CD4-positive, alpha-beta T cell treated with Interleukin-6 at 100 ng/mL for 8 hours (primary cell): ENCODE measurements at places on chromosomes 3 and 15.
A peak's percentile ranks its signal among the peaks of the same experiment; 100 is the strongest.

- no peak for DNase-seq
These were observed 573.3 kb downstream of the EPHB1 start for GRCh38 chr3:135368316-135368715.

- DNase-seq = no peak
These were observed at the start of gene APOD for GRCh38 chr3:195583831-195584542. Gene APOD, minus strand, starts transcription at chr3:195583940. Its CDS starts 4,479 bp downstream, at chr3:195579461.

GRCh38 chr3:127673191-127674100 is 694 bp downstream of the ABTB1 start:
- DNase-seq = peak; percentile 48

GRCh38 chr3:37554364-37554763 is 307.3 kb upstream of the CTDSPL start:
- no peak for DNase-seq

GRCh38 chr3:11643201-11643603 is 513 bp downstream of the VGLL4 start:
- DNase-seq = peak; percentile 6

- DNase-seq = no peak
These were observed 294.3 kb downstream of the THSD4 start for GRCh38 chr15:71409541-71409940.

GRCh38 chr3:53131096-53131495 is 861 bp upstream of the RFT1 start:
- DNase-seq = no peak

DNA sequence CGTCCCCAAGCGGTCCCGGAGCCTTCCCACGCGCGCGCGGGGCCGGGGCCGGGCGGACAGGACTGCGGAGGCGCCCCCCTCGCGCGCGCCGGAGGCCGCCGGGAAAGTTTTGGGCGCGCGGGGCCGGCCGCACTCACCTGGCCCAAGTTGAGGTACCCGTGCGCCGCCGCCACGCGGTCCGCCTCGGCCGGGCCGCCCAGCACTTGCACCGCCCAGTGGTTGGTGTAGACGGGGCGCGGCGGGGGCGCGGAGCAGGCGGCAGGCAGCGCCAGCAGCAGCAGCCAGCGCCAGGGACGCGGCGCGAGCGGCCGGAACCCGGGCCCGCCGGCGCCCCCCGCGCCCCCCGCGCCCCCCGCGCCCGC is 289 bp downstream of the PCSK6 start:
- DNase-seq = no peak

- DNase-seq = no peak
These were observed 228.9 kb upstream of the MANF start for GRCh38 chr3:51156147-51156546.

- DNase-seq = no peak
These were observed 60.4 kb downstream of the SOX2 start for GRCh38 chr3:181772166-181772565.

DNA sequence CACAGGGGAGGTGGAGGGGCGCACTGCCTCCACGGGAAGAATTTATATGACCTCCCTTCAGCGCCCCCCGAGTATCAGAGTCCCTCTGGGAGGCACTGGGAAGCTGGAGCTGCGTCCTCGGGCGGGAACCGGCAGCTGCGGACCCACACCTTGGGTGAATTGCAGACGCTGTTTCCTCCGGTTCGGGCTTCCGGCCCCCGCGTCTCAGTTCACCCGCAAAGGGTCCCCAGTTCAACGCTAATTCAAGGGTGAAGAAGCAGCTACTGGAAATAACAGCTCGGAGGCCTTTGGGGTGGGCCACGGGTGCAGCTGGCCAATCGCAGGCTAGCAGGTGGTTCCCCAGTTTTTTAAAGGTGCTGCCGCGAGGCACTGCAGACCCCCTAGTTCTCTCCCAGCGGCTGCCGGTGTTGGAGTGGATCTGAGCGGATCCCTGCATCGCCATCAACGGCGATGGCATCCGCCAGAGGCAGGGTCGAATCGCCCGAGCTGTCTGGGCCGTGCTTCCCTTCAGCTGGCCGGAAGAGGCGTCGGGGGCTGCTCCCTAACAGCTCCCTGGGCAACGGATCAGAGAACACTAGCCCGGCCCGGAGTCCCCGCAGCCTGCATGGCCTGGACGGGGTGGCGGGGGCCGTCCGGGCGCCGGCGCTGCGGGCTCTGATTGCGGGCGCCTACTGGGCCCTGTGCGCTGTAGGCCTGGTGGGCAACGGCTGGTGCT is 19.4 kb upstream of the ADAMTS7 start:
- no peak for DNase-seq

GRCh38 chr15:98970799-98971198 is 36.8 kb downstream of the PGPEP1L start:
- no peak for DNase-seq

DNA sequence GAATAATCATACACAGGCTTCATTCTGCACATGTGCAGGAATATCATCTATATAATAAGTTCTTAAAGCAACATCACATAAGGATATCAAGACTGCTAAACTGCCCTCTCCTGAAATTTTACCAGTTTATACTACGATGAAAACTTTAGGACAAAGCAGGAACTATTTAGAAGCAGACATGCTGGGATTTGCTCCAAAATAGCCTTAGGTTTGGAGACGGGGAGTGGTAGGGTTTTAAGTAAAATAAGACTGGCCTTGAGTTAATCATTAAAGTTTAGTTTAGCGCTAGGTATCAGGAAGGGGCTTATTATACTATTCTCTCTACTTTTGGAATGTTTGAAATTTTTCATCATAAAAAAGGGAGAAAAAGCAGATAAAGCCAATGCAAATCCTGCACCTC is 115.8 kb downstream of the SRGAP3 start:
- no peak for DNase-seq

DNA sequence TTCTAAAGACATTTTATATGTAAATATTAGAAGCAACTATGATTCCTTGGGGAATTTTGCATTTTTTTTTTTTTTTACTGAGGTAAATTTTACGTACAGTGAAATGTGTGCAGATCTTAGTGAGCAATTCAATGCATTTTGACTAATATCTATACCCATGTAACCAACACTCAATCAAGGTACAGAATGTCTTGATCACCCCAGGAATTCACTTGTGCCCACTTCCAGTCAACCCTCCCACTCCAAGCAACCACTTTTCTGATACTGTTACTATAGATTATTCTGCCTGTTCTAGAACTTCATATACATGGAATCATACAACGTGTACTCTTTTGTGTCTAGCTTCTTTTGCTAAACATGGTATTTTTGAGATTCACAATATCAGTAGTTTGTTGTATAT is 45.1 kb upstream of the MGLL start:
- no peak for DNase-seq

GRCh38 chr3:53134631-53135232 is 4.5 kb upstream of the RFT1 start:
- DNase-seq = peak; percentile 55

DNA sequence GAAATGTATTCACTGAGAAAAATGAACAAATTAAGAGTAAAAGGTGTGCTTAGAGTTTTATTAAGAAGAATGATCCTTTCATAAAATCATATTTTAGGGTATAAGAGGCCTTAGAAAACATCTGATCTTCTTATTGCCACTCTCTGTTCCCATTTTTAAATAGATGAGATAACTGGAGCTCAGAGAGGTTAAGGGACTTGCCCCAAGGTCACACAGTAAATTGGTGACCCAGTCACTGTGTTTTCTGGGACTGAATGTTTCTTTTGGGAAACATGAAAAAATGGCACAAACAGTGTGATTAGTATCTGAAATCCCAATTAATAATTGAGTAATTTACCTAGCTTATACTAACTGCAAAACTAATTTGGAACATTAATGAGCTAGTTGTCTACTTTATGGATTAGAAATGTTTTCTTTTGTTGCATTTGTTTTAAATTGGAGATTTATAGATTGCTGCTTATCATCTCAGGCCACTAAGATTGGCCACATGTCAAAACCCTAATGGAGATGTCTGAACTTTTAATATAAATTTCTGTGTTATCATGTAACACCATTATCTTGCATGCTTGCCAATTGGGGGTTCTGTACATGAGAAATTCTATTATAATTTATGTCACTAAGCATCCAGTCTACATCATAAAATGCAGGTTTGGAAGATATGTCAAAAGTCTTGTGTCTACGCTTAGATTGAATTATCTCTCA is 64.9 kb downstream of the CMSS1 start:
- no peak for DNase-seq

GRCh38 chr15:62051166-62051565 is 9.1 kb downstream of the VPS13C start:
- no peak for DNase-seq

DNA sequence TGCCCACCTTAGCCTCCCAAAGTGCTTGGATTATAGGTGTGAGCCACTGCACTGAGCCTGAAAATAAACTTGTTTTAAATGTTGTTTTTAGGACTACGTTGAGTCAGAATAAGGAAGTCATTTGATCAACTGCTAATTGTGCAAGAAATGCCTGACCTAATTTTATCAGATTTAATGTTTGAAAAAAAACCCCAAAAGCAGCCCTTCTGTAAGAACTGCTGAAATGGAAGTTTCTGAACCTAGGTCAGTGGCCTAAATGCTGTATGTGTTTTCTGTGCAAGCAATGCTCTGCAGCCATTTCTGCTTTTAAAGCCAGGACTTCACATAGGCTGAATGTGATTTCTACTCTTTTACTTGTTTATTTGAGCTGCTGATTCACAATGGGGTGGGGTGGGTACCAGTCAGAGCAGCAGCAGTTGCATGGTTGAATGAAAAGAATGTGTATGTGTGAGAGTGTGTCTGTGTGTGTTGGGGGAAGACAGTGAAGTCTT is 6.6 kb downstream of the GPX1 start:
- DNase-seq = peak; percentile 3

GRCh38 chr3:9078561-9079240 is 115.4 kb upstream of the RAD18 start:
- DNase-seq = no peak

DNA sequence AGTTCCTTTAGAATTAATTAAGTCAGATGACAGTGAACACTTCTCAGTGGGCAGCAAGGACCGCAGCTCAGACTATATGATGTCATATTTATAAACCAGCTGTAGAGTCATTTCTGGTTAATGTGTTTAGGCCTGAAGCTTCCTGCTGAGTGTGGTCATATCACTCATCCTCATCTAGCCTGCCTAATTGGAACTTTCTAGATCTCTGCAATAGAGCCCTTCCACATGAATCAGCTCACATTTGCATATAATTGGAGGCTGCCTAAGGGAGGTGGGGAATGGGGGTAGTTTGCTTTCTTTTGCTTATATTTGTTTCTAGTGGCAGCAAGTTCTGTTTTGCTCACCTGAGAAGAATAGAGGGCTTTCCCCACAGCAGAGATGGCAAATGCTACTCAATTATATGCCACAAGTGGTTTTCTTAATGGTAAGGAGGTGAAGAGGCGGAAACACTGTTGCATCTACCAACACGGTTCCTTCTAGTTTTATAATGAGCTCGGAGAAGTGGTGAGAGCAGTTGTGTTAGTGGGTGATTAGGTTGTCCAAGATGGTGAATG is 148.1 kb downstream of the KLHL25 start:
- peak; percentile 41 for DNase-seq

DNA sequence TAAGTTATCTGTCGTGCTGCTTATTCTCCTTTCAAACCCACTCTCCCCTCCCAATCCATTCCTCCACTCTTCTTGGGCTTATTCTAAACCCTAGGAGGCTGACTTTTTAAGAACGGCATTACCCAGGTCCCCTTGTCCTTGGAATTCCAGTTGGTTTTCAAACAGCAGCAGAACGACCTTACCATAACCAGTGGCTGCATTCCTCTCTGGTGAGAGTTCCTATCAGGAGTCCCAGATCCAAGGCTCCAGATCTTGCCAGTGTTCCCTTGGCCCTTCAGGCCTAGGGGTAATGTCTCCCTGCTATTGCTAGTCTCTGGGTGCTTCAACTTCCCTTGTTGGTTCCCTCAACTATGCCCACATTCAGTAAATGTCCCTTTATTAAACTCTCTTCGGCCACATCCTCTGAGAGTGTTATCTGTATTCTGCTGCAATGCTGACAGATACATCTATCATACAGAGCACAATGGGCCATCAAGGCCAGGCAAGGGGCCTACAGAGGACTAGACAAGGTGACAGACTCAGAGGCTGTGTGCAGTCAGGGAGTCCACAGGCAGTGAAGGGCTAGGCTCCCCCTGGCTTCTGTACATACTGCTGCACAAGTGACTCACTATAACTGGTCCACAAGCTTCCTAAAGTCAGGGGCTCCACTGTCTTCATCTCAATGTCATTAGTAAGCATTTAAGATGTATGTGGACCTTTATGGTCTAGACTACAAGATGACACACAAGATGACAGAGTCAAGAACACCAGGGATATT is 10.1 kb downstream of the LYSMD2 start:
- no peak for DNase-seq

GRCh38 chr3:72487078-72487765 is 361.0 kb downstream of the SHQ1 start:
- DNase-seq = no peak

GRCh38 chr3:141184430-141184829 is 47.2 kb upstream of the PXYLP1 start:
- no peak for DNase-seq

GRCh38 chr3:127731546-127732289 is 59.0 kb downstream of the ABTB1 start:
- no peak for DNase-seq

GRCh38 chr3:122748347-122748746 is 45.3 kb downstream of the HSPBAP1 start:
- DNase-seq = no peak

- no peak for DNase-seq
These were observed 3.0 kb downstream of the XIRP1 start for GRCh38 chr3:39189150-39189958.

DNA sequence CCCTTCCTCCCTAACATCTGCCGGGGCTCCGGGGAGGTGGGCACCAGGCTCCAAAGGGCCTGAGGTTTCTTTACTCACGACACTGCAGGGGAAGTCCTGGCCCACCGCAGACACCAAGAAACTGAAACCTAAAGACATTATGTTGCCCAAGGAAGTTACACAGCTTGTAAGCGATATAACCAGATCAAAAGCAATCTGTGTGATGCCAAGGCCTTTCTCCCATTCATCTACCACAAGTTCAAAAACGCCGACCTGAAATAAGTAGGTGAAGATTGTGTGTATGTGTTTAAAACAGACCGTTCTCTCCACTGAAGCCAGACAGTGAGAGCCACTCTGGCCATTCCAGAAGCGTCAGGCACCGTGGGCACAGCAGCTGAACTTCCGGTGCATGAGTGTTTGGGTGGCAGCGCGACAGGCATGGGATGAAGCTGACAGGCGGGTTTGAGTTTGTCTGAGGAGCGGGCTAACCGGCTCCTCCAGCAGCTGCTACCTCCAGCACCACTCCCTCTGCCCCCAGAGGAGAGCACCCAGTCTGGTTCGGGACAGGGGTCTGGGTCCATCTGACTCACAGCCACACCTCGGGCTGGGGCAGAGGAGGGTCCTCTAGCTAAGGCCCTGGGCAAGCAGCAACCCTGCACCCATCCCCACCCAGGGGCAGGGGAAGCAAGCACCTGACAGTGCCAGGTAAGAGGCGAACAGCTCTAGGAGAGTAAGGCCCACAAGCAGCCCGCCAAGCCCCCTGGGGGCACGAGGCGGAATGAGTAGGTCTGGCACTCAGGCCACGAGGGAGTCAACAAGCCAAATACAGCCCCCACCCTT is 1.3 kb downstream of the TNK2 start:
- DNase-seq = peak; percentile 75

- no peak for DNase-seq
These were observed 124.6 kb downstream of the IGF1R start for GRCh38 chr15:98772895-98773294.

- no peak for DNase-seq
These were observed 372.8 kb upstream of the TBL1XR1 start for GRCh38 chr3:177569875-177570657.
